SJSA1 (cell line): ENCODE measurements at places on chromosomes 3 and 15. TPM values are rescaled to one million over a fixed set of nuclear protein-coding genes. Genes with fewer than 3 reads are reported as not detected.

DNA sequence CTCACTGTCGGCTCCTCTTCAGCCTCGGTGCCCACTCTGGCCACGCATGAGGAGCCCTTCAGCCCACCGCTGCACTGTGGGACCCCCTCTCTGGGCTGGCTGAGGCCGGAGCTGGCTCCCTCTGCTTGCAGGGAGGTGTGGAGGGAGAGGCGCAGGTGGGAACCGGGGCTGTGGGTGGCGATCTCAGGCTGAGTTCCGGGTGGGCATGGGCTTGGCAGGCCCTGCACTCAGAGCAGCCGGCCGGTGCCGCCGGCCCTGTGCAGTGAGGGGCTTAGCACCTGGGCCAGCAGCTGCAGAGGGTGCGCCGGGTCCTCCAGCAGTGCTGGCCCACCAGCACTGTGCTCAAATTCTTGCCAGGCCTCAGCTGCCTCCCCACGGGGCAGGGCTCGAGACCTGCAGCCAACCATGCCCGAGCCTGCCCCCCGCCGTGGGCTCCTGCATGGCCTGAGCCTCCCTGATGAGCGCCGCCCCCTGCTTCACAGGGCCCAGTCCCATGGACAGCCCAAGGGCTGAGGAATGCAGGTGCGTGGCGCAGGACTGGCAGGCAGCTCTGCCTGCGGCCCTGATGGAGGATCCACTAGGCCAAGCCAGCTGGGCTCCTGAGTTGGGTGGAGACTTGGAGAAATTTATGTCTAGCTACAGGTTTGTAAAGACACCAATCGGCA lies 899.1 kb downstream of the SI start:
- no peak for DNase-seq

DNA sequence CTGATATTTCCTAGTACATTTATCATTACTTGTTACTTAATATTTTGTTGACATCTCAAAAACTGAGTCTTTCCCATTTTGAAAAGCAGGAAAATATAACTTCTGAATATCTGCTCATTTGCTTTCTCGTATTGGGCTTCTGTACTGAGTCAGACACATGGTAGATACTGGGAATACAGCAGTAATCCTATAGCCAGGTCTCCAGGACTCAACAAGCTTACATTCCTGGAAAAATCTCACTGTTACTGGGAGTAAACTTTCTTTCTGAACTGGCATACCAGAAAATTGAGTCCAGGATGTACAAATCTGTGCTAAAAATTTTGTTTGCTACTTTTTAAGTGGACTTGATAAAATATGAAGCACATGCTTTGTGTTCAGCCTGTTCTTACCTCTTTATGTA lies 240.4 kb downstream of the RBMS3 start:
- DNase-seq: no peak

DNA sequence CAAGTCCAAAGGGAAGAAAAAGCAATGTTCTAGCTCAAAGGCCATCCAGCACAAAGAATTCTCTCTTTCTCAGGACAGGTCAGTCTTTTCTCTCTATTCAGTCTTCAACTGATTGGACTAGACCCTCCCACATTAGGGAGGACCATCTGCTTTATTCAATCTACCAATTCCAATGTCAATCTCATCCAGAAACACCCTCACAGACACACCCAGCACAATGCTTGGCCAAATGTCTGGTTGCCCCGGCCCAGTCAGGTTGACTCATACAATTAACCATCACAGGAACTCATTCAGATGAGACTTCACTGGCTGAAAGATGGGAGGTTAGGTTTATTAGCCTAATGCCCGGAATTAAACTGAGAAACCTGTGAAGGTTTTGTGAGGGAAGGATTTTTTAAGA lies 32.4 kb downstream of the ACAN start:
- no peak for DNase-seq

DNA sequence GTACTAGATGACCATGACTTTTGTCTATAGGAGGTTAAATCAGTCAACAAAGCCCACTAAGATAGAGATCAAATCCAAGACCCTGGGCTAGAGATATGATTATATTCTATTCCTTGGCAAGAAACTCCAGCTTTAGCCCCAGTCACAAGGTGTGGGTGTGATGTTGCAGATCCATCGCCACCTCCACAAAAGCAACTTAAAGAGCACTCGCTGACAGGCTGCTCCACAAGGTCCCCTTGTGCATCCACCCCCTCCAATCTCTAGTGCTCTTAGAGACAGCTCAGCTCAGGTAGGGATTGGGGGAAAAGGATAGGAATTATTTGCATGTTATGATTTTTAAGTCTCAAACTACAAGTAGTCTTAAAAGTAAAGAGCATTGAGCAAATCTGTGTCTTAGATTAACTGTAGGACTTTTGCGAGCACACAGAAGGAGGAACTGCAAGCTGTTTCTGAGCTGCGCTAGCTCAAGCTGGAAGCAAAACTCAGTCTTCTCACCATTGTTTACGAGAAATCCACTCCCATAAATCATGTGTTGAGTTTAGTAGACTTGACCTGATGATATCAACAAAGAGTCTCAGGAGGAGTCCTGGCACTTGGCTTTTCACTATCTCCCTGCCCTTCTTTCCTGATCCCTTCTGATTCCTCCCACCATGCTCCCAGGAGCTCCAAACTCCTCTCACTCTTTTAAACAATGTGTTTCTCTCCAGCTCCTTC lies 177.6 kb downstream of the STAC start:
- no peak for DNase-seq

GATM gene
- not detected in 2 replicates for total RNA-seq

TRIM71 gene
- total RNA-seq: under 0.01 TPM in 1 of 2 replicates, not detected in the other
